ENCODE measurements at places on chromosomes 16 and 17.

DNA sequence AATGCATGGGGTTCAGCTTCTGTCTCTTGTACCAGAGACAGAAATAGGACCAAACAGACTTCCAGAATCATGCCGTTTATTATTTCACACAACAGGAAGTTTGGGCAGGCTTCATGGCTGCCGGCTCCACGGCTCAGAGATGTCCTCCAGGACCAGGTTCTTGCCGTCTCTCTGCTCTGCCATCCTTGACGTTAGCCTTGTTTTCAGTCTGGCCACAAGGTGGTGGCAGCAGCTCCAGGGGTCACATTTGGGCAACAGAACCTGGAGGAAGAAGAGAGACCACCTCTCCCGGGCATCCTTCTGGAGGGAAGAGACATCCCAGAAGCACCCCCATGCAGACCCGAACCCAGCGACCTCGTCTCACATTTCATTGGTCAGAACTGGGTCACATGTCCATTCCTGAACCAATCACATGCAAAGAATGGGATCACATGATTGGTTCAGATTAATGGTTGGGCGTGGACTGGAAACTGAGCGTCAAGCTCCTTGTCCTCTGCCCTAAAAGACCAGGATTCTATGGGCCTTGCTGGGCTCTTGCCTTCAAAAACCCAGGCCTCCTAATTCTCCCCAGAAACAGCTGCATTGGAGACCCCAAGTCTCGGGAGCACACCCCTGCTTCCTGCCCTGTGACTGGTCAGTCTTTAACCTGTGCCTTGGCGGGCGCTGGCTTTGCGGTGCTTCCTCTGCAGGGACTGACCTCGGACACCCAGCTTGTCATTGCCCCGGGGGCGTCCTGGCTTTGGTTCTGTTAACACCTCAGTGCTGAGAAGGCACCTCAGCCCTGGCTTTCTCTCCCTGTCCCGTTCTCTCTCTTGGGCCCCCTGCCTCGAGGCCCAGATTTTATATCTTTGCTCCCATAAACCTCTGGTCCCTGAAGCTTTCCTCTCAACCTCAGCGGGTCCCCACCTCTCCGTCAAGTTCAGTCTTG, 63.3 kb downstream of the IRF8 start:
- ATAC-seq = no peak

DNA sequence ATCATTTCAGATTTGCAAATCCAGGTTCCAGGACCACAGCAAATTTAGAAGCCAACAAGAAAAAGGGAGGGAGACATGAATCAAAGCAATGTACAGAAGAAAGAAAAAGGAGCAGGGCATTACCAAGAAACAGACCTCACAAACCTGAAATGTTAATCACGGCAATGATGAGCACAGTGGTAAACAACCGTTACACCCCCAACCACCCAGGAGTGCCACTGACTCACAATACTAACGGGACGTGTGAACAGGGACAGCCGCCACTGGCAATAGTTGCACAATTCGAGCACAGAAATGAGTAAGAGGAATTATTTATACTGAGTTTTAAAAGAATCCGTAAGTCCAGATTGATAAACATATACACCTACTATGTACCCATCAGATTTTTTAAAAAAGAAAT, 13.8 kb downstream of the USP22 start:
- ATAC-seq = peak; percentile 87

- ATAC-seq = no peak
Observed at GRCh38 chr17:64403881-64404460, 13.3 kb upstream of the PECAM1 start.

DNA sequence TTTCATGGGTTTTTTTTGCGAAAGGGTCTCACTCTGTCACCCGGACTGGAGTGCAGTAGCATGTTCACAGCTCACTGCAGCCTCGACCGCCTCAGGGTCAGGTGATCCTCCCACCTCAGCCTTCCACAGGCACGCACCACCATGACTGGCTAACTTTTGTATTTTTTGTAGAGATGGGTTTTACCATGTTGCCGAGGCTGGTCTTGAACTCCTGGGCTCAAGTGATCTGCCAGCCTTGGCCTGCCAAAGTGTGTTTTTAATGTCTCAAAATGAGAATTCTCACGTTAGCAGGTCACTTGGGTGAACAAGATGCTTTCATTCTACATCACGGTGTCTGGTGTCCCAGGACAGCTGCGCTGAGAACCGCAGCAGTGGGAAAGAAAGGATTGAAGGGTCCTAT, 3.2 kb downstream of the FBXO31 start:
- no peak for ATAC-seq

GRCh38 chr17:80949451-80950421, 41.9 kb upstream of the CHMP6 start:
- no peak for ATAC-seq

GRCh38 chr16:89555265-89555664, 5.2 kb upstream of the RPL13 start:
- no peak for ATAC-seq

DNA sequence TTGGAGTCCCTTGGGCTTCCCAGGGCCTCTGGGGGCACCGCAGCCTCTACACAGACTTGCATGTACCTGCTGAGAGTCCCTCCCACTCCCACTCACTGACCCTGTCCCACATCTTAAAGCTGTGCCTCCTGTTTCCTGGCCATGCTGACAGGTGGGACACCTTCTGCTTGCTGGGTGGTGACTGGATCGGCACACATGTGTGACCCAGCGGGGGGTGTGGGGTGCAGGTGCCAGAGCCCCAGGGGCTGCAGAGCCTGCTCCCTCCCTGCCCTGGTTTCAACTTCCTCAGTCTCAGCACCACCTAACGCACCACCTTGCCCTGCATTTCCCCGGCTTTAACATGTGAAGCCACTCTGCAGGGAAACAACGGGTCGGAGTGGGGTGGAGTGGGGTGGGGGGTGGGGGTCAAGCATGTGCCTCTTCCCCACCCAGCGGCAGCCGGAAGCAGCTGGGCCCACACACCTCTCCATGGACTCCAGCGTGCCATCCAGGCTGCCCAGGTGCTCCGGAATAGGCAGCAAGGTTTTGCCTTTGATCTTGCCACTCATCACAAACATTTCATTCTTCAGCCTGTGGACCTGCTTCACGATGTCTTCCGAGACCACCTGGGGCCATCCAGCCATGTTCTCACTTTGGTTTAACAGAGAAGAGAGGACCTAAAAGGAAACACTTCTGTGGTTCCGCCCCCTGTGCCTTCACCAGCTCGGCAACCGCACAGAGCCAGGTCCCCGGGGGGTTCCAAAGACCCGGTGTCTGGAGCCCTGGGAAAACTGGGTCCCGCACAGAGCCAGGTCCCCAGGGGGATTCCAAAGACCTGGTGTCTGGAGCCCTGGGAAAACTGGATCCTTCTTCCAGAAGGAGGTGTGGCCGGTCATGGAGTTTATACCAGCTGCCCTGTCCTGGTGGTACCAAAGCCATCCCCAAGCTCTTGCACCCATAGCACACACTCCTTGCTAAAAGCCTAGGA, 4.7 kb downstream of the DNAH17 start:
- ATAC-seq = no peak

- no peak for ATAC-seq
Observed at GRCh38 chr17:27282054-27282551, 11.8 kb upstream of the WSB1 start.

- no peak for ATAC-seq
Observed at GRCh38 chr16:8880839-8881510, 1.2 kb upstream of the LITAFD start.

- no peak for ATAC-seq
Observed at GRCh38 chr16:65546353-65546791, 424.5 kb upstream of the CDH11 start.

DNA sequence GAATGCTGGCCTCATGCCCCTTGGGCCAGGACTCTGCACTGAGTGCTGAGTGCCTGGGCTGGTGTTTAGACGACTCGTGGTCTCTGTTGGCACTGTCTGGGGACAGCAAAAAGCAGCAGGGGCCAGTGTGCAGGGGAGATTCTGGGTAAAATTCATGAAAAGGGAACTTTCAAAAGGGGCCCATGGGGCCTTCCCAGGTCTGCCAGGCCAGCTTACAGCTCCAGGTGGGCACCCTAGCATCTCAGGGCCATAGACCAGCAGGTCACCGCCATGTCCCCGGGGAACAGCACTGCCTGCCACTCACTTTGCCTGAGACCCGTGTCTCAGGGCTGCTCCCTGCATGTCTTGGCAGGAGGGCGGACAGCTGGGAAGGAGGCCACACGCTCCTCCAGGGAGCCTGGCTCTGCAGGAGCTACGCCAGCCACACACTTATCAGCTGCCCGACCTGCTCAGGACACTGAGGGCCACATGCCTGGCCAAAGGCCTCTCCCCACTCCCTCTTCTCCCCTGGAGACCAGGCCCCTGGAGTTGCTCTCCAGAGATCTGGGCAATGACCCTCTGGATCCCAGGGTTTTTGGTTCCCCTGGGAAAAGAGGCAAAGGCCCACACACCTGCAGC, 8.8 kb upstream of the FASN start:
- ATAC-seq = peak; percentile 5

- ATAC-seq = no peak
Observed at GRCh38 chr17:82080048-82080788, 14.6 kb upstream of the DUS1L start.

DNA sequence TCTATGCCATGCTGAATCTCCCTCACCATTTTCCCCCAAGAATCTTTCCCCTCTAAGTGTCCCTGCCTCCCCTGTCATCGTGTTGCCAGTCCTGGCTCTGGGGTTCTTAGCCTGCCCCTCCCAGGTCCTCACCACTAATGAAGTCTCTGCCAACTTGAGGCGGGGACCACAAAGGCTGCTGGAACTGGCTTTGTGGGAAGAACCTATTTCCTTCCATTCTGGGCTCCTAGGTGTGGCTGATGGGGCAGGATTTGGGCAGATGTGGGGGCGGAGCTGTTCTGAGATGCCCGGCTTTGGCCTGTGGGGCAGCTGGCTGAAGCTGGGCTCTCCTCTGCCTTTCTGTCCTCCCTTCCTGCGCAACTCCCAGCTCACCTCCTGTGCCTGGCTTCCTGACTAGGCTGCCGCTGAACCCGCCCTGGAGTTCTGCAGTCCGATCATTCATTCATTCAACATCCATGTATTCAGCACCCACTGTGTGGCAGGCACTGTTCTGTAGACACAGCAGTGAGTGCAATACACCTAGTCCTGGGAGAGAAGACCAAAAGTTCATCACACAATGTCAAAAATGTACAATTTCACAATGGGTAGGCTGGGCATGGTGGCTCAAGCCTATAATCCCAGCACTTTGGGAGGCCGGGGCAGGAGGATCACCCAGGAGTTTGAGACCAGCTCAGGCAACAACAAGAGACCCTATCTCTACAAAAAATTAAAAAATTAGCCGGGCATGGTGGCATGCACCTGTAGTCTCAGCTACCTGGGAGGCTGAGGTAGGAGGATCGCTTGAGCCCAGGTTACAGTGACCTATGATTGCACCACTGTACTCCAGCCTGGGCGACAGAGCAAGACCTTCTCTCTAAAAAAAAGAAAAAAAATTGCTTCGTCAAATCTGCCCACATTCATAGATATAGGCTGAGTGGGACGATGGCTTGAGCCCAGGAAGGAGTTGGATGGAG, 1.9 kb upstream of the SNN start:
- ATAC-seq = no peak

- peak; percentile 82 for ATAC-seq
Observed at GRCh38 chr16:23072084-23072599, 77.1 kb downstream of the USP31 start.
